ENCODE measurements at places on chromosomes 4 and X. TPM values are rescaled to one million over a fixed set of nuclear protein-coding genes. Genes with fewer than 3 reads are reported as not detected.

LRP2BP gene
- total RNA-seq = 0.76 TPM

TACR3 gene
- total RNA-seq = not detected

RASL11B gene
- 0.20 TPM for total RNA-seq

HPSE gene
- 0.13 TPM for total RNA-seq

MAGEA2 gene
- not detected for total RNA-seq

PALLD gene
- total RNA-seq = 175 TPM

SPP1 gene
- total RNA-seq = 2.4 TPM

NUP62CL gene
- not detected for total RNA-seq
